Heart right ventricle (tissue), 16 donors: ENCODE measurements at places on chromosomes 13 and 19. TPM values are rescaled to one million over a fixed set of nuclear protein-coding genes. Genes with fewer than 3 reads are reported as not detected.

DNA sequence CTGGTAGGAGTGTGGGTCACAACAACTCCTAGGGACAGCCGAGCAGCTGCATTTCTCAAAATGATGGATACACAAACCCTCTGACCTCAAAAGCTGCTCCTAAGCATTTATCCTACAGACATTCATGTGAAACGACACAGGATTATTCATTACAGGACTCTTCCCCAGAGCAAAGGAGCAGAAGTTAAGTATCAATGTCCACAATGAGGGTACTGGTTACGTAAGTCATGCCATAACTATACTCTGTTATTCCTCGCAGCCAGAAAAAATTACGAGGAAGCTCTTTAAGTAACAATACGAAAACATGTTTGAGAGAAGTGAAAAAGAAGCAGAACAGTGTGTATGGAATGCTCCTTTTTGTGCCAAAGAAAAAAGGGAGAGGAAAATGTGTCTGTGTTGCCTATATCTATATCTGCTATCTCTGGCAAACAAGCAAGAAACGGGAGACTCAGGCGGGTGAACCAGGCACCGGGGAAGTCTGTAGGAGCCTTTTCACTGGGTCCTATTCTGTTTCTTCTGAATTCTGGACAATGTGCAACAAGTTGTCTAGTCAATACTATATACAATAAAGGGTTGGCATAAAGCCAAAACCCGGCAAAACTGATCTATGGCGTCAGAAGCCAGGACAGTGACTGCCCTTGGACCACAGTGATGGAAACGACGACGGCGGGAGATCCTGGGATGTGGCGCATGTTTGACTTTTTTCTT is 1.3 kb downstream of the ISOC2 start:
- no peak for DNase-seq

DNA sequence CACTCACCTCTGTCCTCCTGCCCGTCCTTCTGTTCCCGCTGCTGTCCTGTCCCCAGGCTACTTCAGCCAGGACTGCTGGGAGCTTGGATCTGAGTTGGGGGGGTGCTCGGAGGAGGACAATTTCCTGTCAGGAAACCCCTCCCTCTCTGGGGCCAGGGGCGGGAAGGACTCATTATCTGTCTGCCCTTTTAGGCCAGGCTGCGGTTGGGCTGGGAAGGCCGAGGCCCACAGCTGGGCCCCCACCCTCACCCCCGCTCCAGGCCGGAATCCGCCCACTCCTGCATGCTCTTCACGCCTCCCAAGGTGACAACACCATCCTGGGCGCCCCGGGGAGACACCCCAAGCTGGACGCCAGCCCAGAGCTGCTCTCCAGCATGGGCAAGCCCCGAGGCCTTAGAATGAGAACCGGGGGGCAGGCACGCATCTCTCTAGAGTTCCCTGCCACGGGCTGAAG is at the start of gene EXOC3L2:
Gene EXOC3L2 (minus strand): TSS at position 74 of the 454 bp plus-strand sequence. CDS start 6,362 bp downstream, outside the sequence.
- peak; percentile 49 for DNase-seq

DNA sequence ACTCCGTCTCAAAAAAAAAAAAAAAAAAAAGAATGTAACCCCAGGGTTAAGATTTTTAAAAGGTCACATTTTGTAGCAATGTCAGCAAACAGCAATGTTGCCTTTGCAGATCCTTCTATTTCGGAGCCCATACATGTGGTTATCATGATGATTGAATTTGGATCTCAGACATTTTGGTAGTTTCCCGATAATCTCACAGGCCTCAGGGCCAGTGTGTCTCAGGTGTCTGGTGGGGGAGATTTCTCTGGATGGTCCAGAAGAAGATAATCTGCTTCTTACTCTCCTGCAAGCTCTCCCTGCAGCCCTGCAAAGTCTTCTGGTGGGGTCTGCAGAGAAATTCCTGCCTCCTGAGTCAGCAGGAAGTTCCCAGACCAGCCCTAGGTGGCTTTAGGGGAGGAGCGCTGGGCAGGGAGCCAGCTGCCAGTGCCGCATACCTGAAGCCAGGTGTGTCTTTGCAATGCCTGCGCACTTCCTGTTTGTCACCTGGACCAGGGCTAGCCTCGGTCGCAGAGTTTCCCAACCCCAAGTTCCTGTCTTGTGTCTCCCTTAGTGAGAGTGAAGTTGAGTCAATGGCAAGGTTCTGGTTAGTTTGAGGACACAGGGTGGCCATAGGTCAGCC is 1.4 kb downstream of the SH2D3A start:
- DNase-seq: no peak

DNA sequence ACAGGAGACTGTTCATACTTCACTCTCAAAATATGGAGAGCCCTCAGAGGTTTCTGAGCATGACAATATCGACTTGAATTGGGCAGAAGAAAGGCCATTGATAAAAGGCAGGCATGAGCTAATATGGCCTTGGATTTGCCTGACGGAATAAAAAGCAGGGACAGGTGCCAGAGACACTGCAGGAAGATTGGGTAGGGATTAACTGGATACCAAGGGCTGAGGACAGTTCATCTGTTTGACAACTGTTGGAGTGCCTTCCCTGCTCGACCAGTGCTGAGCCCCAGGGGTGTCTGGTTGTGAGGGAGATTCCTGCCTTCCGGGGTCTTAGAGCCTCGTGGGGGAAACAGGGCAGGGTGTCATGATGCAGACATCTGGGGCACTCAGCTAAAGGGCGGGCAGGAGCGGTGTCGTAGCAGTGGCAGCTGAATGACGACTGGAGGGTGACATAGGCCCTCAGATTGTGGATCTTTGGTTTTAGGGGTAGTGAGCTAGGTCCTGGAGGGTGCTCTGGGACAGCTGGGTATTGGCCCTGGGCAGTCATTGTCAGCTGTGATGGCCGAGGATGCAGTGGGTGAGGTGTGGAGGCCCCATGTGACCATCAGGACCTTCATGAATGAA is 12.3 kb downstream of the GATAD2A start:
- DNase-seq: no peak

GRCh38 chr19:15330801-15331418 is 1.4 kb downstream of the BRD4 start:
- DNase-seq: no peak

- no peak for DNase-seq
These were observed 24.7 kb downstream of the MAP2K2 start for GRCh38 chr19:4099041-4099764.

The CACNG7 gene
- total RNA-seq: not detected

DNA sequence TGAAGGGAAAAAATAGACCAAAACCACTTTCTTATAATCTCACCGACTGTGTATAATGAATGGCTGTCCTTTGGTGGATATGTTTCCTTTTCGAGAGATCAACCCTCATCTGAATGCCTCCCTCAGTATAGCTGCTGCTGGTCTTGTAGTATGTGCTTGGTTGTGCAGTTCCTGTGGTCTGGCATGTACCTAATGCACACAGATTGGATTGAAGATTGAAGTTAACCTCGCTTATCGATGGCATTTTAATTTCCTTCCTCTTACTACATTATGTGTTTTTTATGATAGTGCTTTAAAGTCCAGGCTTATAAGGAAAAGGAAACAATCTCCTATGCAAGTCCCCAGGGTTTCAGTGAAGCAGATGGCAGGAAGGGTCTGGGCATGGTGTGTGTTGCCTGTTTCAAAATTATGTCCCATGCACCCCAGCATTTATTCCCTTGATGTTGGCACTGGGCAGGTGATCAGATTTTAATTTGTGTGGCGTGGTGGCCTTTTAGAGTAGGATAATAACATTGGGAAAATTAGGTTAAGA is 334.1 kb downstream of the SHISA2 start:
- no peak for DNase-seq

DNA sequence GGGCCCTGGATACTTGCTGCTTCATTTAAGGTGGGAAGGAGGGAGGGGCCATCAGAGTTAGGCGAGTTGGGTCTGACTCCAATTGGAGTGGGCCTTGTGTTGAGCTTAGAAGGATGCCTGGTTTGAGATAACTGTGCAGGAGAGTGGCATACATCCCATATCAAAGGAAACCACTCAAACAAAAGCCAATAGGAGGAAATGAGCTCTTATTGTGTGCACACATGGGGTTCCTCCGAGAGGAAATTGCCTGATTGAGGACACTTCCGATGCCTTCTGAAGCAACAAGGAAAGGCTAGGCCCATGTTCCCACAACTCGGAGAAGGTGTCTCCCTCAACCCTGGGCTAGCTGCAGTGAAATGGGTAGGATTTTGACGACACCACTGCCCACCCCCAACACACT is 19.6 kb downstream of the MBNL2 start:
- peak; percentile 41 for DNase-seq

- DNase-seq: no peak
These were observed 10.4 kb downstream of the LILRB4 start for GRCh38 chr19:54673222-54673621.

The C1QTNF9B gene
- 0.79 TPM for total RNA-seq

- DNase-seq: no peak
These were observed 19.9 kb upstream of the CYP4F8 start for GRCh38 chr19:15595069-15595468.

The ZFP28 gene
- total RNA-seq: 6.8 TPM

DNA sequence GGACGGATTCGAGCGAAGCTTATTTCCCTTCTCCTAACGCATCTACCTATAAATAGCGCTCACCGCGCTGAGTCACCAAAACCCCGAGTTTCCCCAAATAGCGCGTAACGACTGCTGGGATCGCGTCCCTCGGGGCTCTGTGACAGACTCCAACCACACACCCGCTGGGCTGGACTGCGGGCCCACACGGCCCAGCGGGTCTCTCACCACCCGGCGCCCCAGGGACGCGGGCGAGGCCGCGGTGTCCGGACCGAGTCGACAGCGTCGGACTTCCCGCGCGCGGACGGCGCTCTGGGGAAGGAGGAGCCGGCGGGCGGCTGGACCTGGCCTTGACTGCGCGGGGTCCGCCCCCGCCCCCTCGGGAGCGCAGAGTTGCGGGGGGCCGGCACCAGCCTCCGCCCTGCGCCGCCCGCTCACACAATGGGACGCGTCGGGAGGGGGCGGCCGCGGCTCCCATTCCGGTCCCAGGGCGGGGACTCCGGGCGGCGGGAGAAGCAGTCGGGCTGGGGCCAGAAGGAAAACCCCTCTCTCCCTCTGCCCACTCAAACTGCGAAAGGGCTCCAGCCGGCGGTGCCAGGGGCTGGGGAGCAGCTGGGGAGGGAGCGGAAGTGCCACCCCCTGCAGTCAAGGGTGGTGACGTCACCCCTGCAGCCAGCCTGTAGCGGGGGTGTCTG is 108.8 kb downstream of the KCNRG start:
- peak; percentile 97 for DNase-seq

GRCh38 chr19:57192993-57193392 is 1.7 kb downstream of the ZNF264 start:
- no peak for DNase-seq

DNA sequence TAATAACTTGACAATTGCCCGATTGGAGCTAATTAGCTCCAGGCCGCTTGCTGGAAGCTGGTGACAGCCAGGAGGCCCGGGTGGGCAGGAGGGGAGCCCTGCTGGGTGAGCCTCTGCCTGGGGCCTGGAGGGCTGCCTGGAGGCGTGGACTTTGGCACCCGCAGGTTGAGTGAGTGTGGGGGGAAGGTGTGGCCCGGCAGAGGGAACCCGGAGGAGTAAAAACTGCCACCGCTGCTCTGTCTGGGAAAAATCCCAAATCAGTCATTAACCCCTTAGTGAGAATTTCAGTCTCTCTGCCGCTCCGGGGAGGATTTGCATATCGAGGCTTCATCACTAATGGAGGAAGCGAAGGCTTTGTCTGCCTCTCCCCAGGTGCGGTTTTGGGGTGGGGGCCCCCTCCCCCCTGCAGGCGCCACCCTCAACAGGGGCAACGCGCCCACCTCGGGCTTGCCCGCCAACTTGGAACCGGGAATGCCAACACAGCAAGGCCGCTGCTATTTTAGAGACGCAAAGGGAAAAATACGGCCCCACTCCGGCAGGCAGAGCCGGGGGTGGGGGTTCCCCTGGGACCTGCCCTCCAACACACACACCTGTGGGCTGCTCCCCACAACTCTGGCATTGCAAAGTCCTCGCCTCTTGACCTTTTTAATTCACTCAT is 6.2 kb downstream of the EFNA2 start:
- no peak for DNase-seq

DNA sequence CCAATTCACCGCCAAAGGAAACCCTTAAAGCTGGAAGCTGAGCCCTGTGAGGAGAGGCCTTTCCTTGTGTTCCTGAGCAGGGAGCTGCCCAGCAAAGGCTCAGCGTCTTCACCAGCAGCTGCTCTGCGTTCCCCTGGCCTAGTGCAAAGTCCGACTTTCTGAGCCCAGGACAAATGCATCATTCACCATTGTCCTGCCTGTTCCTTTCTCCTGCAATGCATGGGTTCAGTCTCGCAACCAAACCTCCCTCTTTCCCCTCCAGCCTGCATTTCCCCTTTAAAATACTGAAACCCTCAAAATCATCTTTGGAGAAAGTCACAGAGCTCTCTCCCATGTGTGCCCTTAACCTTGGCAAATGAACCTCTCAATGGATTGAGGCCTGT is 12.9 kb upstream of the TMEM255B start:
- DNase-seq: no peak

DNA sequence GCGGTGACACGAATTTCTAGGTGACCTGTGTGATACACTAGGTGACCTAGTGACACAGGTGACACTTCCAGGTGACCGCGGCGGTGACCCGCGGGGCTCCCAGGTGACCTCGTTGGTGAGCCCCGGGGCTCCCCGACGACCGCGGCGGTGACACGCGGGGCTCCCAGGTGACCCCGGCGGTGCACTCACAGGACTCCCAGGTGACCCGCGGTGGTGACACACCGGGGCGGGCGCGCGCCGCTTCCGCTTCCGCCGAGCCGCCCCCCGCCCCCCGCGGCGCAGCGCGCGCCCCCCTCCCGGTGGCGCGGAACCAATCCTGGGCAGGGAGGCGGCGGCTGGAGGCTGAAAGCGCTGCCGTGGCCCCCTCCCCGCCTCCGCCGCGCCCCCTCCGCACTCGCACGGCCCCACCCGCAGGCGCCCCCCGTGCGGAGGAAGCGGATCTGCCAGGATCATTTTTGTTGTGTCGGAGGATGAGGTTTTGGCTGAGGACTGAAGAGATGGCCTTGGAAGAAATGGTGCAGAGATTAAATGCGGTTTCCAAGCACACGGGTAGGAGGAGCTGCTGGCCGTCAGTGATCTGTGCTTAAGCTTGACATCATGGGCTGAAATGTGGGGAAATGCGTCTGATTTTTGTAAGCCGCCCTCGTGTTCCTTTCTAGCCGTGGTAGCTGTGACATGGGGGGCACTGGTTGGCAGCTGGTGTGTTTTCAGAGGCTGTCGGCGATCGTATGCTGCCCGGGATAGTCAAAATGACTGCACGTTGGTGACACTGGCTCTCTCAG is at the start of gene MCF2L:
Gene MCF2L (plus strand): TSS at position 305 of the 782 bp plus-strand sequence. CDS start 166 bp downstream, at position 471.
- peak; percentile 50 for DNase-seq

GRCh38 chr19:58035863-58036262 is 2.0 kb downstream of the ZSCAN1 start:
- DNase-seq: no peak

GRCh38 chr13:35252536-35253205 is 223.8 kb downstream of the MAB21L1 start:
- DNase-seq: no peak

The GIPC3 gene
- 2.8 TPM for total RNA-seq

The PRDX2 gene
- total RNA-seq: 766 TPM
